ENCODE measurements at places on chromosomes 1 and 21. TPM values are rescaled to one million over a fixed set of nuclear protein-coding genes. Genes with fewer than 3 reads are reported as not detected.

Gene RPAP2
- 25.1 TPM for total RNA-seq

Gene AKNAD1
- not detected for total RNA-seq

Gene S100A5
- 0.91 TPM for total RNA-seq

Gene AADACL3
- not detected for total RNA-seq

Gene PDE9A
- 39.0 TPM for total RNA-seq

Gene HENMT1
- 5.2 TPM for total RNA-seq

Gene OR2L13
- total RNA-seq: not detected

Gene CR2
- 0.98 TPM for total RNA-seq

Gene SMPDL3B
- 9.7 TPM for total RNA-seq

Gene ATP1A4
- 0.19 TPM for total RNA-seq

Gene TMIGD3
- 3.0 TPM for total RNA-seq

Gene SPRR1B
- total RNA-seq: not detected

Gene RIMS3
- total RNA-seq: 6.2 TPM

Gene IGFN1
- total RNA-seq: 2.8 TPM

Gene CYP4A22
- 4.1 TPM for total RNA-seq

Gene ITLN1
- not detected for total RNA-seq

Gene AMY2A
- total RNA-seq: not detected

Gene PHLDA3
- total RNA-seq: 25.6 TPM

Gene MTARC2
- 28.6 TPM for total RNA-seq

Gene IL23R
- 0.19 TPM for total RNA-seq

Gene GJB3
- 8.8 TPM for total RNA-seq

Gene RNU1-3
- total RNA-seq: 8,605 TPM

Gene GCSAML
- total RNA-seq: 1.8 TPM

Gene CD84
- total RNA-seq: 17.5 TPM

Gene ITGB2
- total RNA-seq: 111 TPM

Gene RNU1-4
- total RNA-seq: 8,605 TPM

Gene PGBD2
- total RNA-seq: 6.9 TPM

Gene TNNI3K
- 1.4 TPM for total RNA-seq

Gene SV2A
- total RNA-seq: 4.5 TPM

Gene COL11A1
- 0.35 TPM for total RNA-seq

Gene SPSB1
- total RNA-seq: 25.9 TPM

Gene FAM163A
- total RNA-seq: not detected

Gene SYPL2
- total RNA-seq: 6.7 TPM

Gene SPRR2B
- total RNA-seq: not detected

Gene GJA5
- 28.3 TPM for total RNA-seq
